Breast epithelium (tissue), 4 donors: ENCODE measurements at places on chromosomes 6 and 20. TPM values are rescaled to one million over a fixed set of nuclear protein-coding genes. Genes with fewer than 3 reads are reported as not detected.

- H3K36me3 ChIP-seq, result no peaks in the 10 kb centered on the region
- no peak for DNase-seq
- no peaks in the 10 kb centered on the region for H3K4me1 ChIP-seq
- H3K27me3 ChIP-seq, result no peaks in the 10 kb centered on the region
- no peak overlapping the region for H3K4me3 ChIP-seq
Observed at GRCh38 chr20:51586005-51586440, 43.5 kb upstream of the NFATC2 start.

GRCh38 chr20:24956001-24956841 is 7.2 kb downstream of the CST7 start:
- H3K27ac ChIP-seq, result no peak overlapping the region
- DNase-seq, result no peak
- no peak overlapping the region for H3K4me3 ChIP-seq
- H3K4me1 ChIP-seq, result no peaks in the 10 kb centered on the region

DNA sequence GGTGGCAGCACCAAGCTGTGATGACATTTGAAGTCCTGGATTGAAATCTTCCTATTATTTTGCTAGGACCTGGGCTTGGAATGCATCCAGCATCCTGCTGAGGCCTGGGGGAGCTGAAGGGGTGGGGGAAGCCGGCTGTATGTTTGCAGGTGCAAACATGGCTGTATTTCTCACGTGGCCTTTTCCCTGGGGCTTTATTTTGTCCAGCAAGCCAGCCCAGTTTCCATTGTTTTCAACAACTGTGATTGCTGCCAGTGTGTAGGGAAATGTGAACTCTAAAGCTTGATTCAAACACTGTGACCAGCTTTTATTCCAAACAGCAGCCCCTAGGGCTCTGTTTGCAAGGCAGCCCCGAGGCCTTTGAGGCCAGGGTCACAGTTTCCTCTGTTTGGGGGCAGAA is 683.0 kb downstream of the DHX35 start:
- no peaks in the 10 kb centered on the region for H3K4me1 ChIP-seq
- H3K27me3 ChIP-seq, result no peaks in the 10 kb centered on the region
- H3K4me3 ChIP-seq, result no peak overlapping the region
- no peak overlapping the region for H3K27ac ChIP-seq
- DNase-seq, result no peak

DNA sequence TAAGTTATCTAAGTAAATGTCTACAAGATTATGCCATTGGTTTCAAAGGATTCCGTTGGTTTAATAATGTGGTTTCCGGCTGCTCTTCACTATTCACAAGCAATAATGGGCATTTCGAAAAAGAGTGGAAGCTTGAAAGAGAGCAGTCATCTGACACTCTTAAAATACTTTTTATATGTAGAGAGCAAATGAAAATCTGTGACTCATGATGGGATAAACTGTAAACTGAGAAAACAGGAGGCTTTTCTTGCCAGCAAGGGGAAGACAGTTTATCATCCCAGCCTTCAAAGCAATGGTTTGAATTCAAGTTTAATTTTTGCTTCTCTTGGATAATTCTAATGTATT is 145.7 kb downstream of the KHDC1L start:
- no peak overlapping the region for H3K27ac ChIP-seq
- no peaks in the 10 kb centered on the region for H3K4me1 ChIP-seq
- H3K27me3 ChIP-seq, result no peaks in the 10 kb centered on the region

- DNase-seq, result no peak
- H3K4me3 ChIP-seq, result no peak overlapping the region
- no peaks in the 10 kb centered on the region for H3K27me3 ChIP-seq
- no peaks in the 10 kb centered on the region for H3K4me1 ChIP-seq
- no peak overlapping the region for H3K27ac ChIP-seq
Observed at GRCh38 chr20:53967527-53967926, 102.9 kb downstream of the BCAS1 start.

- no peak overlapping the region for H3K4me3 ChIP-seq
- no peak for DNase-seq
- peaks cover 17% of the 10 kb centered on the region for H3K27me3 ChIP-seq
- no peak overlapping the region for H3K27ac ChIP-seq
- no peaks in the 10 kb centered on the region for H3K36me3 ChIP-seq
Observed at GRCh38 chr20:31641391-31641790, 3.7 kb downstream of the COX4I2 start.

- H3K27ac ChIP-seq, result no peak overlapping the region
- no peaks in the 10 kb centered on the region for H3K36me3 ChIP-seq
- DNase-seq, result no peak
- no peaks in the 10 kb centered on the region for H3K4me1 ChIP-seq
- no peak overlapping the region for H3K4me3 ChIP-seq
Observed at GRCh38 chr6:50062051-50062450, 12.3 kb upstream of the DEFB112 start.

GRCh38 chr6:163585932-163586437 is 171.5 kb downstream of the QKI start:
- H3K36me3 ChIP-seq, result no peaks in the 10 kb centered on the region
- H3K27me3 ChIP-seq, result no peaks in the 10 kb centered on the region
- H3K27ac ChIP-seq, result no peak overlapping the region

- H3K4me3 ChIP-seq, result no peak overlapping the region
- no peak overlapping the region for H3K27ac ChIP-seq
- no peak for DNase-seq
Observed at GRCh38 chr6:52375780-52376556, 14.0 kb downstream of the PAQR8 start.

DNA sequence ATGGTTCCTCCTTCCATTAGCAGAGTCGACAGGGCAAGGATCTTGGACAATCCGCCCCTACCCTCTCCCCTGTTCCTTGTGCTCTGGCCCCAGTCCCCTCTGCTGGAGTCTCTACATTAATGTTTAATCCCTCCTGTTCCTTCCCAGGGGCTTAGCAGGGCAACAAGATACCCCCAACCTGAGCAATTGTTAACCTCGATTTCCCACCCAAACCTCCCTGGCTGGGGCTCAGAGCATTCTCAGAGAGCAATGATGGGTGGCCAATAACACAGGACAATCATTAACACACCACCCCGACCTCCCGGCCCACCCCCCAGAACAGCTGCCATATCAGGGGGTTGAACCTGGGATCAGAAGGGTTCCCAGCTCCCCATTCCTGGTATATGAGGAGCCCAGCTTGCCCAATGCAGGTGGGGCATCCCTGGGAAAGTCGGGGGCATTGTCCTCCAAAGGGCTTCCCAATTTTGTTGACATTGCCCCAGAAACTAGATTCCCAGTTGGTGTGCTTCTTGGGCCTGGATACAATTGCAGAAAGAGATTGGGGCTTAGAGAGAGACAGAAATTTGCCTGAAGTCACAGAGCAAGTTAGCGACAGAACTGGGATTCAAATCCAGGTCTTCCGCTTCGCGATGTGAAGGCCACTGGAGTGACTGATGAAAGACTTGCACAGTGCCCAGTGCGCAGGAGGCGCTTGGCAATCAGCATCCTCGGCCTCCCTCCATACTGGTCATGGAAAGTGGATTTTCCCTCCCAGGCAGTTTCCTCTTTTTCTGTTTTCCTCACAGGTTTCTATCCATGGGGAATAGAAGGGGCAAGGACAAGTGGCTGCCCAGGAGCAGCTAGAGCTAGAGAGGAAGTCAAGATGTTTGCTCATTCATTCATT is 59.6 kb upstream of the TTPAL start:
- H3K36me3 ChIP-seq, result no peaks in the 10 kb centered on the region
- H3K4me3 ChIP-seq, result no peak overlapping the region
- DNase-seq, result no peak
- no peaks in the 10 kb centered on the region for H3K4me1 ChIP-seq

DNA sequence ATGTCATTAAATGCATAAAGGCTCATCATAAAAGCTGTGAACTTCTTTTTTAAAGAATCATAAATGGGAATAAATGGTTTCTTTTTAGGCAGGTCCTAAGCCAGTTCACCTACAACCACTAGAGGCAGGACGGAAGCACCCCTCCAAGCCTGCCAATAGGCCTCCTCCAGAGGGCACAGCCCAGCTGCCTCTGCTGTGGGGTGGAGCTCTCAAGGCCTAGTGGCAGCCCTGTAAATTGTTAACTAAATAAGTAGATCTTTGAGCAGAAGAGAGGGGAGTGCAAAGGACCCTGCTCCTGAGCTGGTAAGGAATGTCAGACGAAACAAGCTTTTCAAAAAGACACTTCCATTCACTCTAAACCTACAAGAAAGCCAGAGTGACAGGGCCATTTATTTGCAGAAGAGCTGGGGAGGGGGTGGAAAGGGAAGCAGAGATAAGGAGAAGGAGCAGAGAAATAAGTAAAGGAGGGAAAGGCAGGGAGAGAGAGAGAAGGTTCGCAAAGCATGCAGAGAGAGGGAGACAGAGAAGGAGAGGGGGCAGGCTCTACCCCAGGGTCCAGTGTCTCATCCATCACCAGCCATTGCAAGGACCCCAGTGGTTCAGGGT is 18.0 kb upstream of the MAFB start:
- no peaks in the 10 kb centered on the region for H3K27me3 ChIP-seq
- H3K4me1 ChIP-seq, result no peaks in the 10 kb centered on the region
- no peaks in the 10 kb centered on the region for H3K36me3 ChIP-seq
- H3K4me3 ChIP-seq, result no peak overlapping the region
- DNase-seq, result no peak

- H3K27ac ChIP-seq, result no peak within 1 kb of the TSS
- no peaks in the 10 kb centered on the region for H3K27me3 ChIP-seq
- H3K36me3 ChIP-seq, result no peaks in the 10 kb centered on the region
Observed at GRCh38 chr6:132589454-132589853, at the start of gene TAAR5. TSS of gene TAAR5 (minus strand) at chr6:132589741. CDS start at chr6:132589686, 55 bp downstream.

GRCh38 chr20:25626779-25627178 is 3.0 kb upstream of the NANP start:
- H3K27ac ChIP-seq, result no peak overlapping the region
- no peaks in the 10 kb centered on the region for H3K36me3 ChIP-seq
- H3K27me3 ChIP-seq, result no peaks in the 10 kb centered on the region
- peaks cover 5% of the 10 kb centered on the region for H3K4me1 ChIP-seq

- H3K27ac ChIP-seq, result peak overlapping the region; percentile 48
- no peaks in the 10 kb centered on the region for H3K36me3 ChIP-seq
- no peak overlapping the region for H3K4me3 ChIP-seq
Observed at GRCh38 chr6:138654715-138655634, 118.6 kb upstream of the CCDC28A start.

DNA sequence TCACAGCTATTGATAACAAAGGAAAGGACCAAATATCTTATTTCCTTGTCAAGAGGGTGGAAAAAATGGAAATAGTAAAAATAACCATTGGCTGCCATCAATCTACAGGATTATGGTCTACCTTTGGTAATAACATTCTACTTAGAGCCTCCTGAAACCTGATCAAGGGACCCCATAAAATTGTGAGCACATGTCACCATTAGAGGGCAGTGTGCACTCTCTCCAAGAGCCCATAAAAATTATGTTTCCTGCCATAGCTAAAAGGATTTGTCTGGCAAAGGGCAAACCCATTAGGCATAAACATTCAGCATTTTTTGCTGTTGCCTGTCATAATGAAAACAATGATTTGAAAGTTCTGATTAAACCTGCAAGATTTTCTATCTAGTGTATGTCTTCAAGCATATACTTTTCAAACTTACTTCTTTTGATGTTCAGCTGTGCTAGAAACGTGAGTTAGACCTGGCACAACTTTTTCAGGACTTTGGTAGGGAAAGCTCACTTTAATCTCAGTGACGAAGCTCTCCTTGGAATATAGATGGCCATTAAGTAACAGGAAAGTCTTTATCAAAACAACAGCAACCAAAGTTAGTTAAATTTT is 120.7 kb upstream of the ZFP64 start:
- no peak overlapping the region for H3K27ac ChIP-seq
- H3K36me3 ChIP-seq, result no peaks in the 10 kb centered on the region
- H3K4me1 ChIP-seq, result no peaks in the 10 kb centered on the region
- no peak for DNase-seq
- no peak overlapping the region for H3K4me3 ChIP-seq

- DNase-seq, result no peak
- H3K27me3 ChIP-seq, result no peaks in the 10 kb centered on the region
- H3K36me3 ChIP-seq, result no peaks in the 10 kb centered on the region
- H3K4me1 ChIP-seq, result no peaks in the 10 kb centered on the region
Observed at GRCh38 chr20:12659942-12660341, 348.8 kb upstream of the SPTLC3 start.

GRCh38 chr6:35047265-35048011 is 93.7 kb downstream of the TCP11 start:
- no peaks in the 10 kb centered on the region for H3K27me3 ChIP-seq

DNA sequence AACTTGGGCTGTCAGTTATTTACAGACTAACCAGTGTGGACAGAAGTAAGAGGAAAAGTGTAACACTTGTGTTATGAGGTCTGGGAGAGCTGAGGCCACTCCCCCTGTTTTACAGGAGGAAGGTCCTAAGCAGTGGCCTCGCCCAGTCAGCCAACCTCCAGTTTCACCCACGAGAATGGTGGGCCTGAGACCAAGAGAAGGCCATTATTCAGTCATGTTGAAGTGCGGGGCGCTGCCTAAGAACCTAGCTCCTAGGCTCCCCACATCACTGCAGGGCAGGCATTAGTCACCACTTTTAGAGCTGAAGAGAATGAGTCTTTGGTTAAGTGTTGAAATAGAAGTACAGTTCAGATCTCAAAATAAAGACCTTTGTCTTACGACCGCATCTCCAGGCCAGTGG is 27.9 kb downstream of the CDYL start:
- DNase-seq, result no peak
- no peaks in the 10 kb centered on the region for H3K4me1 ChIP-seq
- H3K27ac ChIP-seq, result no peak overlapping the region
- no peaks in the 10 kb centered on the region for H3K27me3 ChIP-seq
- H3K4me3 ChIP-seq, result no peak overlapping the region

GRCh38 chr6:7529141-7529540 is 12.3 kb upstream of the DSP start:
- no peaks in the 10 kb centered on the region for H3K4me1 ChIP-seq
- no peaks in the 10 kb centered on the region for H3K27me3 ChIP-seq
- H3K36me3 ChIP-seq, result no peaks in the 10 kb centered on the region
- no peak overlapping the region for H3K27ac ChIP-seq
- DNase-seq, result no peak

GRCh38 chr6:37942606-37943376 is 123.3 kb downstream of the ZFAND3 start:
- no peaks in the 10 kb centered on the region for H3K36me3 ChIP-seq
- no peak overlapping the region for H3K27ac ChIP-seq
- no peak for DNase-seq

CST8 gene
- not detected for total RNA-seq

HELZ2 gene
- total RNA-seq, result 20.3 TPM

PGK2 gene
- total RNA-seq, result not detected

GPX5 gene
- not detected for total RNA-seq

STAU1 gene
- 79.9 TPM for total RNA-seq

ZBTB46 gene
- total RNA-seq, result 18.7 TPM

ID1 gene
- total RNA-seq, result 270 TPM

EPHA7 gene
- 0.80 TPM for total RNA-seq

LY6G6F gene
- not detected for total RNA-seq

DTNBP1 gene
- 19.5 TPM for total RNA-seq

LST1 gene
- 9.8 TPM for total RNA-seq

C20orf173 gene
- total RNA-seq, result not detected

GJA1 gene
- total RNA-seq, result 90.1 TPM

DNAH8 gene
- under 0.01 TPM for total RNA-seq
